ENCODE measurements at places on chromosomes 3 and 15. TPM values are rescaled to one million over a fixed set of nuclear protein-coding genes. Genes with fewer than 3 reads are reported as not detected.

TJP1 gene
- total RNA-seq, result 90.4 TPM

COL8A1 gene
- total RNA-seq, result 329 TPM

NRROS gene
- 0.65 TPM for total RNA-seq

GABRB3 gene
- total RNA-seq, result 2.4 TPM

POPDC2 gene
- total RNA-seq, result under 0.01 TPM

POLQ gene
- total RNA-seq, result 5.9 TPM

CERS3 gene
- not detected for total RNA-seq

HTR3E gene
- total RNA-seq, result not detected

VEPH1 gene
- 14.8 TPM for total RNA-seq

CCRL2 gene
- total RNA-seq, result 0.33 TPM

TM4SF4 gene
- 0.65 TPM for total RNA-seq

RPS17 gene
- total RNA-seq, result 1,888 TPM

Measured in mesangial cell (primary cell).